Stimulated activated CD8-positive, alpha-beta memory T cell treated with anti-CD3 and anti-CD28 coated beads, Interleukin-2, amount 100 ng/mL, for 1 hour (primary cell): ENCODE measurements at places on chromosomes 11 and 22.

GRCh38 chr22:50620593-50621355 lies 7.2 kb downstream of the ARSA start:
- DNase-seq: no peak

DNA sequence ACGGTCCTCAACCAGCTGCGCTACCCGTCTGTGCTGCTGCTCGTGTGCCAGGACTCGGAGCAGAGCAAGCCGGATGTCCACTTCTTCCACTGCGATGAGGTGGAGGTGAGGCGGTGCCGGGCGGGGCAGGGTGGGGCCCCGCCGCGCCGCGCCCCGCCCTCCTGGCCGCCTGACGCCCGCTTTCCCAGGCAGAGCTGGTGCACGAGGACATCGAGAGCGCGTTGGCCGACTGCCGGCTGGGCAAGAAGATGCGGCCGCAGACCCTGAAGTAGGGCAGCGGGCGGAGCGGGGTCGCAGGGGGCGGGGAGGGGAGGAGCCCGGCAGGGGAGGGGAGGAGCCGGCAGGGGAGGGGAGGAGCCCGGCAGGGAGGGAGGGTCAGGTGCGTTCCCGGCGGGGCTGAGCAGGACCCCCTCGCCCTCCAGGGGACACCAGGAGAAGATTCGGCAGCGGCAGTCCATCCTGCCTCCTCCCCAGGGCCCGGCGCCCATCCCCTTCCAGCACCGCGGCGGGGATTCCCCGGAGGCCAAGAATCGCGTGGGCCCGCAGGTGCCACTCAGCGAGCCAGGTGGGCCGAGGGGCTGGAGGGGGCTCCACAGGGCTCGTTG lies 14.7 kb downstream of the EPS8L2 start:
- DNase-seq: no peak

DNA sequence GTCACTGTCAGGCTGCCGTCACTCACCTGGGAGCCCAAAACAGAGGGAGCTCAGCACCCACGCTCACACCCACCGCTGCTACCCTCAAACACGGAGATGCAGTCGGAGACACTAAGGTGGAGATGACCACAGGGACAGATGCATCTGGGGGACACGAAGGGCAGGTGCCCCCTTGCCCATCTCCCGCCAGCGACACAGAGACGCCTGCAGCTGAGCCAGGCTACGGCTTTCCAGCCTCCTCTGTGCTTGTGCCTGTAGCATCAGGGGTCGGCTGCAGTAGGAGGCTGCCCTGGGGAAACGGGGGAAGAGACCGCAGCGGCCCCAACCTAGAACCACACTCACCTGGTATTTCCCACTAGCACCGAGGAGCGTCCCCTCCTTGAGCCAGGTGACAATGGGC lies 19.3 kb downstream of the IGSF9B start:
- DNase-seq: no peak

GRCh38 chr11:86669424-86669823 lies 3.0 kb downstream of the ME3 start:
- no peak for DNase-seq

DNA sequence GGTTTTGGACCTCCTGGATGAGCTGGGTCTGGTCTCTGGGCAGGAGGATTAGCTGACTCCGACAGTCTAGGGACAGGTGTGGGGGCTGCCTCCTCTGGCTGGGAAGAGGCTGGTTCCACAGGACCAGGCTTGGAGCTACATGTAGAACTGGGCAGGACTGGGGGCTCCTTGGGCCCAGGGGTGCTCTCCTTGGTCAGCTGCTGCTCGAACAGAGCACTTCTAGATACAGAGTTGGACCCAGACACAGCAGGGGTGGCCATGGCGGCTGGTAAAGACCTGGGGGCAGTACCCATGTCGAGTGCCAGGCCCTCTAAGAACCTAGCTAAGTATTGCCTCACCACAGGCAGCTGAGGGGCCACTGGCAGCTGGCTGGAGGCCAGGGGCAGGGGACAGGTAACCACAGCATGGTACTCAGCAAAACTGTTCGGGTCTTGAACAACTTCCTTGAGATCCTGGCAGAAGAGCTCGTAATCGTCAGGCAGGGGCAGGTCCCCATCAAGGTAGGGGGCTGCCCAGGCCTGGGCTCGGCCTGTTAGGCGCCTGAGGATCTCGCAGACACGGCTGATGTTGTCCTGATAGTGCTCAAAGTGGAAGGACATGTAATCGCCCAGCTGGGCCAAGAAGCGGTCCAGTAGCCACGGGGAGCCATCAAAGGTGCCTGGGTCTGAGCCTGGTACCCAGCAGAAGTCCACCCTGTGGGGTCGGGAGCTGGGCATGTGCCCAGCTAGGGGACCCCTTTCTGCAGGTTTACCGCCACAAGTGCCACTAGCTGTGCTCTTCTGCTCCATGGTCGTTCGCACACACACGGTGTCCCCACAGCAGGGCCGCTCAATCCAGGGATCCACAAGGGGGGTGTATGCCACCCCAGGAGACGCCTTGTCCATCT lies 3.1 kb downstream of the GNB1L start:
- no peak for DNase-seq

DNA sequence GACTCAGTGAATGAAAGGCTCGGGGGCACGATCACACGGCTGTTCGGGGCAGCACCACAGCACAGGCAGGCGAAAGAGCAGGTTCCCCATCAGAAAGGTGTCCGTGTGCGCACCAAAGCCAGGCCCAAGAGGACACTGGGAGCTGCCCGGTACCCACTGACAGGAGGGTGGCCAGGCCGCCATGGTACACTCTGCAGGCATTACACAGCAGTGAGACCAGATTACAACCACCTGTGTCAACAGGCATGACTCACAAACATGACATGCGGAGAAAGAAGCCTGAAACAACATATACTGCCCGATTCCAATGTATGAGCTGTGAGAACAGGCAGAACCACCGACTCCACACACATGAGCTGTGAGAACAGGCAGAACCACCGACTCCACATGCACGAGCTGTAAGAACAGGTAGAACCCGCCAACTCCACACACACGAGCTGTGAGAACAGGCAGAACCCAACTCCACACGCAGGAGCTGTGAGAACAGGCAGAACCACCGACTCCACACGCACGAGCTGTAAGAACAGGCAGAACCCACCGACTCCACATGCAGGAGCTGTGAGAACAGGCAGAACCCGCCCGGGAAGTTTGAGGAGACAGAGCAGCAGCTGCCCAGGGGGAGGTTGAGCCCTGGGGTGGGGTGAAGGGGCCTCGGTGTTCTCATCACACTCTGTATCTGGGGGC lies 32.6 kb downstream of the KIAA0930 start:
- DNase-seq: no peak

DNA sequence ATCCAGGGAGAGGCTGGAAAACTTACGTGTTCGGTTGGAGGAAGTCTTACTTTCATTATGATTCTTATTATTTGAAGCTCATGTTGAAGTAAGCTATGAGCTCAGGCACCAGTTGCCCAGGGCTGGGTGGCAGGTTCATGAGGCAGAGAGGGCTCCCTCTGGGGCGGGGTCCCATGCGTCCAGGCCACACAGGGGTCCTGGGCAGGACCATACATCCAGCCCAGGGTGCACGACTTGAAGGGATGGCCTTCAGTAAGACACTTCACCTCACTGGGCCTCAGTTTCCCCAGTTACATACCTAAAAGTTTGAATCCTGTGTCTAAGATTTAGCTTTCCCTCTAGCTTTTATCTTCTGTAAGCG lies 107.3 kb upstream of the B3GAT1 start:
- no peak for DNase-seq

DNA sequence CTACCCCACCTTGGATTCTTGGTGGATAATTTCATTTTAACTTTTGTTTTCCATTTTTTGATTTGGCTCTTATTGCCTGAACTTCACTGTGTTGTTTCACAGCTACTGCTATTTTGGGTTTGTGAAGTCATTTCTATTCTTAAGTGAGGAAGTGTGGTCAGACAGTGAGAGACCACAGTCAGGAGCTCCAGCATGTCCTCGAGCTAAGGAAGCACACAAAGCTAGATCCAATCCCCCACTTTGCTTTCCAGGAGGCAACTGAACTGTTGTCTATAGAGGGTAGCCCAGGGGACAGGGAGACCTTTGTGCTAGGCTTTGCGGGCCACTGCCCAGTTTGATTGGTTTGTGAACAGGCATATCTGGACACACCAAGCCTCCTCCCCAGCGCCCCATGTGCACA lies 251.8 kb upstream of the KIRREL3 start:
- no peak for DNase-seq

- no peak for DNase-seq
Measured at GRCh38 chr22:48800036-48800885, 1027.4 kb downstream of the BRD1 start.

DNA sequence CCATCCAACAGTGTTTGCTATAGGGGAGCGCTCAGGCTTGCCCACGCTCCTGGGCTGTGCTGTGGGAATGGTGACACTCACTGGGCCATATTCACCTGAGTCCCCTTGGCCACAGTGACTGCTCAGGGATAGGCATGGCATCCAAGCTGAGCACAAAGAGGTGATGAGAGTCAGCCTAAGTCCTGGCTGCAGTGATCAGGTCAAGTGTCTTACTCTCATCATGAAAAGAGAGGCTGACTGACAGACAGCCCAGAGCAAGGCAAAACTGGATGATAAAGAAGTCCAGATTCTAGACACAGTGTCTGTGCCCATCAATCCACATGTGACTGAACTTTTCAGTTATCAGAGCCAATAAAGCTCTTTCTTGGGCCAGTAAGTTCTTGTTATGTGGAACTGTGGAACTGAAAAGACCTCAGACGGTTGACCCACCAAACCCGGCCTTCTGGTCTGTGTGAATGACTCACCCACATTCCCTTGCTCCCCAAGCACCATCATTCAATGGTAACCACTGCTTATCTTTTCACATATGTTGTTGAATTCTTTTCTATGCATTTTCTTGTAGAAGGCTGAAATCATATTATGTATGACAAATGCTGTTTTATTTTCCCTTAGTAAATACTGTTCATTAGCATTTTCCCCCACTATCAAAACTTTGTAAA lies 43.2 kb upstream of the YPEL1 start:
- DNase-seq: no peak

GRCh38 chr11:65887723-65888162 lies 528 bp downstream of the FIBP start:
- no peak for DNase-seq

GRCh38 chr22:49214976-49215375 lies 612.7 kb downstream of the BRD1 start:
- no peak for DNase-seq

DNA sequence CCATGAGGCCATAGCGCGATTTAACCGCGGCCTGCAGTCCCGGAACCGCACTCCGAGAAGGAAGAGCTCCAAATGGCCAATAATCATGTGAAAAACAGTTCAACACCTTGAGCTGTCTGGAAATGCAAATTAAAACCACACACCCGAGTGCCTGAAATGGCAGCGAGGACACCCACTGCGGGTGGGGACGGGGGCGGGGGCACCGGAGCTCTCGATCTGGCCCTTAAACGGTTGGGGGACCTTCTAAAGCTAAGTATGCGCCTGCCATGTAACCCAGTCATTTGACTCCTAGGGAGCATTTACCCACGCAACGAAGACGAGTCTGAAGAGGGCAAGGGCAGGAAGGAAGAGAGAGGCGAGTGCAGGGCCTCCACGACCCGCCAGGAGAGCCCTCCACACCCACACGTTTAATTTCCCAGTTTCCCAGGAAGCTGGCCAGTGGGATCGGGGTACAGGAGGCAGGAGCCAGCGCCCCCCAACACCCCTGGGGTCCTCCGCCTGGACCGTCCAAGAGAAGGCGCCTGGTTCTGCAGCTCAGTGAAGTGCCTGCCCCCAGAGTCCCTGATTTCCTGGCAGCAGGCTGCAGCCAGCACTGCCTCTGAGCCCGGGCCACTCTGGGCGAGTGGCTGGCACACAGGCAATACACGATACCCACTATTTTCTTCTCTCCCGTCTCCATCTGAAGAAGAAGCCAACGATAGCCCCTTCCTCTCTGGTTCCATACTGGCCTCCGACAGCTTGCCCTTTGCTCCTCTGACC lies 1.7 kb downstream of the TTLL8 start:
- no peak for DNase-seq

- no peak for DNase-seq
Measured at GRCh38 chr11:38824573-38824972, 2226.5 kb upstream of the RAG2 start.

GRCh38 chr11:92225125-92225567 lies 528 bp downstream of the FAT3 start:
- no peak for DNase-seq

DNA sequence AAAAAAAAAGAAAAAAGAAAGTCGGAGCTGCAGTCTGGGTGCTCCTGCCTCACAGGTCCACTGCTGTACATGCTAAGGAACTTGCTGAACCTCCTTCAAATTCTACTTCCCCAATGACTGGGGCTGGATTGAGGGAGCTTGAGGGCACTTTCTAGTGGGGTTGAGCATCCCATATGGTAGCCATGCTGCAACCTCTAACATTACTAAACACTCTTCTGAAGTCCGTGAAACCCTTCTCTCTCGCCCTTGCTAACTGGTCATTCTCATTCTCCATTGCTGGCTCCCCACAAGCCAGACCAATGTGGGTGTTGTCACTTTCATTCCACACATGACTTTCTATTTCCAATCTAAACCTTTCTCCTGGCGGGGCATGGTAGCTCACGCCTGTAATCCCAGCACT lies 1.2 kb downstream of the ESS2 start:
- no peak for DNase-seq

DNA sequence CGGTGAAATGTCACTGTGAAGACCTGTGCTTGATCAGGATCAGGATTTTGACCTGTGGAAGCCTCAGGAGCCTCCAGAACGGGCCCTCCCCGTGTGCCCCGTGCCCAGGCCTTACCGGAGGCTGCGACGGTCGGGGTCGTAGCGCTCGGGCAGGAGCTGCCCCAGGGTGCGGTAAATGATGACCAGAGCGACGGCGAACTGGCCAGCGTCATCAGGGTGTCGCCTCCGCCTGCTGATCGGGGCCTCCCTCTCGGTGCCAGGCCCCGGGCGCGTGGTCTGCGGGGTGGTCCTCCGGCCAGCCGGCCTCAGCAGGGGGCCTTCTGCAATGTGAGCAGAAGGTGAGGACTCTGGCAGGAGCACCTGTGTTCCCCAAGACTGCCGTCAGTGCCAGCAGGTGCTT lies 46.2 kb downstream of the TRMU start:
- no peak for DNase-seq

GRCh38 chr22:36904260-36904880 lies 9.1 kb upstream of the CSF2RB start:
- no peak for DNase-seq

DNA sequence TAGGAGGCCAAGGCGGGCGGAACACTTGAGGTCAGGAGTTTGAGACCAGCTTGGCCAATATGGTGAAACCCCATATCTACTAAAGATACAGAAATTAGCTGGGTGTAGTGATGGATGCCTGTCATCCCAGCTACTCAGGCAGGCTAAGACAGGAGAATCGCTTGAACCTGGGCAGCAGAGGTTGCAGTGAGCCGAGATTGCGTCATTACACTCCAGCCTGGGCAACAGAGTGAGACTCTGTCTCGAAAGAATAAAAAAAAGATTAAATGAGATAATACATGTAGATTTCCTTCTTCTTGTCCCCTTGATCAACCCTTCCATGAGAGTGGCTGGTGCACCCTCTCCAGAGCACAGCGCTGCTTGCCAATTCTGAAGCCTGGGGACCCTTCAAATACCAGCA lies 106.9 kb downstream of the ST3GAL4 start:
- no peak for DNase-seq
